ENCODE measurements at places on chromosomes 6 and 20. TPM values are rescaled to one million over a fixed set of nuclear protein-coding genes. Genes with fewer than 3 reads are reported as not detected.

DNA sequence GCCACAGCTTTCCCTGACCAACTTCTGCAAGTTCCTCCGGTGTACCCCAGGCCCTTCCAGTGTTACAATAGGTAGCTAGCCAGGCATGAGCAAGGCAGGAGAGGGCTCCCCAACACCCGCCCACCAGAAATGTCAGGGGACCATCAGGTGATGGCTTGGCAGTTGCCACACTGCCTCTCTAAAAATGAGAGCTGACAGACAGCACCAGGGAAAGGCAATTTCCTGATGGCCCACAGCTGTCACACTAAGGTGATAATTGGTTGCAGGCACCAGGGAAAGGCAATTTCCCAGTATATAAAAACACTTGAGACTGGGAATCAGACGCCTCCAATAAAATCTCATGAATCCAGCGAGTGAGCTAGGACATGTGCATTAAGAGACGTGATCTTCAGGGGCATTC, 49.9 kb downstream of the PXDC1 start:
- no peak overlapping the region for H3K4me3 ChIP-seq
- H3K27me3 ChIP-seq, result no peaks in the 10 kb centered on the region
- no peaks in the 10 kb centered on the region for H3K36me3 ChIP-seq

DNA sequence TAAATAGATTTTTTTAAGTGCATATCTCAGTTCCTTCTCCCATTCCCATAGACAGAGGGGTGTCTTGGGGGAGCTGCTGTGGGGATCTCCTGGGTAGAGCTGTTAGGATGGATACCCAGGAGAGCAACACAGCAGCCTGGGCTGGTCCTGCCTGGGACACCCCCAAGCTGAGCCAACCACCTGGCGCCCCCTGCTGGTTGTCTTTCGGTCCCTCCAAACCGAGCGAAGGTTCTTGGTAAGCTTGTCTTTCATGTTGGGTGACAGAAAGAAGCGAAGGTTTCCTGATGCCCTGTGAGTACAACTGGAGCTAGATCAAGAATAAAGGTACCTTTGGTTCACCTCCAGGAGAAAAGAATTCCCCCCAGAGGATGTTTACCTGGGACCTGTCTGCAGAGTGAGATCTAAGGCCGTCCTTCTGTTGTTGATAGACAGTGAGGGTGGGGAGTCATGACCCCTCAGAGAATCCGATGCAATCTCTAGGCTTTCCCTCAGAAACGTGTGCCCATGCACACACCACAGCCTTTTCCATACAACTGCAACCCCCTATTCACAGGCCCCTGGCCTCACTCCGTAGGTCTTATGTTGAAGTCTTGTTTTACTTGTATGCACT, 50.8 kb downstream of the SNX9 start:
- DNase-seq, result peak; percentile 81
- no peak overlapping the region for H3K27ac ChIP-seq
- no peaks in the 10 kb centered on the region for H3K4me1 ChIP-seq
- H3K4me3 ChIP-seq, result no peak overlapping the region
- H3K27me3 ChIP-seq, result no peaks in the 10 kb centered on the region

GRCh38 chr20:34315236-34315635, 12.1 kb upstream of the AHCY start:
- H3K27me3 ChIP-seq, result no peaks in the 10 kb centered on the region
- no peak overlapping the region for H3K4me3 ChIP-seq
- no peak for DNase-seq
- H3K27ac ChIP-seq, result no peak overlapping the region

DNA sequence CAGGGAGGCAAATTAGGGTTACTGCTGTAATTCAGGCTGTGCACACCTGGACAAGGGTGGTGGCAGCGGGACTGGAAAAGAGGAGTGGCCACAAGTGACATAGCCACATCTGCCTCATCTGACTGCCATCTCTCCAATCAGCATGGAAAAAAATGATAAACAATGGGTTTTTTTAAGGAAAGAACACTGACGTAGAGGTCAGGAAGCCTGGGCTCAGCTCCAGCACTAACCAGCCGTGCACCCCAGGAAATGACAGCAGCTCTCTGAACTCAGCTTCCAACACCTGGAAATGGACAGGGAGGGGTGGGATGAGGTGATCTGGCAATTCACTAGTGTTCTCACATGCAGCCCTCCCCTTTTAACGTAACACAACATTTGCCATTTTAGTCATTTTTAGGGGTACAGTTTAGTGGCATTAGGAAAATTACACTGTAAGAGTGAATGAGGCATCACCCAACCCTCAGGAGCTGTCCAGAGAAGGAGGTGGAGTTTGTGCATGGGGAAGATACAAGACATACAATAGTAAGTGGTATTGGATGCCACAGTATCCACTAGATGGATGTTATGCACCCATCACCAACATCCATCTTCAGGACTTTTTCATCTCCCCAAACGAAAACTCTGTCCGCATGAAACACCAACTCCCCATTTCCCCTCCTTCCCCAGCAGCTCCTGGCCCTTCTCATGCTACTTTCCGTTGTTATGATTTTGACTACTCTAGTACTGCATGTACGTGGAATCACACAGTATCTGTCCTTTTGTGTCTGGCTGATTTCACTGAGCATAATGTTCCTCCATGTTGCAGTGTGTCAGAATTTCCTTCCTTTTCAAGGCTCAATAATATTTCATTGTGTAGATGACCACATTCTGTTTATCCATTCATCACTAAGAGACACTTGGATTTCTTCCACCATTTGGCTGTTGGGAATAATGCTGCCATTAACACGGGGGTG, 215.5 kb upstream of the ECI2 start:
- H3K27me3 ChIP-seq, result no peaks in the 10 kb centered on the region
- no peak overlapping the region for H3K4me3 ChIP-seq
- no peaks in the 10 kb centered on the region for H3K4me1 ChIP-seq
- H3K36me3 ChIP-seq, result no peaks in the 10 kb centered on the region
- peak overlapping the region; percentile 80 for H3K27ac ChIP-seq

Gene C6orf15
- not detected for total RNA-seq

DNA sequence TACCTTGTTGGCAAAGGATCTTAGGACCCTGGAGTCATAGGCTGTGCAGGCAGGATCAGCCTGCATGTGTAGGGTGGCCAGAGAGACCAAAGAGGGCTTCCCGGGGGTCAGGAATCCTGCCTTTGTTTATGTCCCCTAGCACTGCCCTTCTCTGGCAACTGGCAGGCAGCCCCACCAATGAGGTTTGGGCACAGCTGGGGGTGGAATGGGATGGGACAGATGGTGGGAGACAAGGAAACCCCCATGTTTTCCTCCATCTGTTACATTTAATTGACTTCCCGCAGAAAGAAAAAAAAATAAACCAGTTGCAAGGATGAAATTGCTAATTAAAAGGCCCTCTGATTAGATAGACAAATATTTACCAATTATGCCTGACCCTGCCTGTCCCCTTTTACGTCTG, 27.6 kb downstream of the CD40 start:
- no peak overlapping the region for H3K4me3 ChIP-seq
- peak; percentile 44 for DNase-seq
- H3K27me3 ChIP-seq, result peaks cover 2% of the 10 kb centered on the region

GRCh38 chr20:47754946-47755652, 30.2 kb downstream of the SULF2 start:
- H3K27ac ChIP-seq, result no peak overlapping the region
- no peaks in the 10 kb centered on the region for H3K36me3 ChIP-seq
- no peak for DNase-seq
- H3K4me1 ChIP-seq, result no peaks in the 10 kb centered on the region
- H3K4me3 ChIP-seq, result no peak overlapping the region

- H3K36me3 ChIP-seq, result no peaks in the 10 kb centered on the region
- no peak for DNase-seq
- H3K27ac ChIP-seq, result no peak overlapping the region
- H3K27me3 ChIP-seq, result no peaks in the 10 kb centered on the region
- no peak overlapping the region for H3K4me3 ChIP-seq
Observed at GRCh38 chr6:55239099-55239498, 64.8 kb downstream of the HCRTR2 start.

Gene COL20A1
- total RNA-seq, result 0.09 TPM

- no peak overlapping the region for H3K4me3 ChIP-seq
- DNase-seq, result no peak
- no peak overlapping the region for H3K27ac ChIP-seq
- H3K4me1 ChIP-seq, result no peaks in the 10 kb centered on the region
Observed at GRCh38 chr6:53567701-53568100, 22.8 kb upstream of the GCLC start.

DNA sequence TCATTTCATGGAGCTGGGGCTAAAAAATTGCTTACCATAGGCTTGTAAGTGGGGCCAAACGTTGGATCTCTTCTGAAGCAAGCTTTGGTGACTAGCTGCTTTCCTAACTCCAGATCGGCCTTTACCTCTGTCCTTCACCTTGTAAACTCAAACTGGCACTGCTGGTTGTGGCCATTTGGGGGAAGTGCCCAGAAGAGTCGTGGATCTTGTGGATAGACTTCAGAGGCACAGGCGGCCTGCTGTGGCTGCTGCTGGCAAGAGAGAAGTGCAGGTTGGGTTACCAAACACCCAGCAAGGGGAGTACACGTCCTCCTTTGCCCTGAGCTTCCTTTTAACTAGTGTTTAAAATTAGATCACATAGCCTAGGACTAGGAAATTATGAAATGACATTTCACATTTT, 36.8 kb upstream of the KLHL31 start:
- DNase-seq, result no peak
- H3K27ac ChIP-seq, result no peak overlapping the region
- H3K4me3 ChIP-seq, result no peak overlapping the region
- H3K27me3 ChIP-seq, result no peaks in the 10 kb centered on the region

- DNase-seq, result no peak
- H3K4me1 ChIP-seq, result no peaks in the 10 kb centered on the region
- H3K27ac ChIP-seq, result no peak overlapping the region
- no peaks in the 10 kb centered on the region for H3K36me3 ChIP-seq
- no peak overlapping the region for H3K4me3 ChIP-seq
- H3K27me3 ChIP-seq, result no peaks in the 10 kb centered on the region
Observed at GRCh38 chr6:161366301-161366923, 92.6 kb upstream of the AGPAT4 start.

GRCh38 chr6:14193524-14193923, 76.0 kb downstream of the CD83 start:
- no peaks in the 10 kb centered on the region for H3K4me1 ChIP-seq
- no peak overlapping the region for H3K27ac ChIP-seq
- no peak overlapping the region for H3K4me3 ChIP-seq
- no peaks in the 10 kb centered on the region for H3K27me3 ChIP-seq
- no peaks in the 10 kb centered on the region for H3K36me3 ChIP-seq
- DNase-seq, result no peak

GRCh38 chr20:8228315-8228714, 96.2 kb downstream of the PLCB1 start:
- DNase-seq, result no peak
- H3K4me3 ChIP-seq, result no peak overlapping the region
- no peaks in the 10 kb centered on the region for H3K27me3 ChIP-seq
- H3K36me3 ChIP-seq, result no peaks in the 10 kb centered on the region
- no peaks in the 10 kb centered on the region for H3K4me1 ChIP-seq

Gene OR2H2
- not detected for total RNA-seq

Gene HLA-DQA2
- total RNA-seq, result 2.2 TPM

Gene SAMD3
- total RNA-seq, result 1.2 TPM

- no peaks in the 10 kb centered on the region for H3K36me3 ChIP-seq
- H3K27me3 ChIP-seq, result no peaks in the 10 kb centered on the region
- no peak for DNase-seq
- no peaks in the 10 kb centered on the region for H3K4me1 ChIP-seq
- H3K4me3 ChIP-seq, result no peak overlapping the region
- H3K27ac ChIP-seq, result no peak overlapping the region
Observed at GRCh38 chr20:53866794-53867740, 203.3 kb downstream of the BCAS1 start.

Gene MEP1A
- total RNA-seq, result not detected

Gene DACT2
- 0.48 TPM for total RNA-seq

Gene APCDD1L
- 14.6 TPM for total RNA-seq

DNA sequence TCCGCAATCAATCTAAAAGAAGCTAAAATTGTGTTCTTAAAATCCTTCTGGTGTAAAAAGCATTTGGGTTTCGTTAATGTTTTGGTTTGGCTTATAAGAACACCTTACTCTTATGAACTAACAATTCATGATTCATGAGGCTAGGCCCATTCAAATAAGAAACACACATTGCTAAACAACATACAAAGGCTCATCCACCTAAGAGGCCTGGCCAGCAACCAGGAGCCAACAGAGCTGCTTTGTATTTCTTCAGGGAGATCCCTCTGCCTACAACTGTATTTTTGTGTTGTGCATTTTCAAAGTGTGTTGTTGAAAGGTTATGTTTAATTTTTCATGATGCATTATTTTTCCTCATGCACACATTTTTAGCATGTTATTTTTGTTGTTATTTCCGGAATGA, 98.6 kb downstream of the PTPRK start:
- DNase-seq, result no peak
- no peaks in the 10 kb centered on the region for H3K27me3 ChIP-seq
- no peak overlapping the region for H3K27ac ChIP-seq
- peaks cover 5% of the 10 kb centered on the region for H3K4me1 ChIP-seq

GRCh38 chr20:19074356-19074755, 138.1 kb upstream of the SLC24A3 start:
- H3K4me1 ChIP-seq, result no peaks in the 10 kb centered on the region
- no peaks in the 10 kb centered on the region for H3K36me3 ChIP-seq
- H3K27me3 ChIP-seq, result no peaks in the 10 kb centered on the region
- H3K27ac ChIP-seq, result no peak overlapping the region
- no peak overlapping the region for H3K4me3 ChIP-seq

DNA sequence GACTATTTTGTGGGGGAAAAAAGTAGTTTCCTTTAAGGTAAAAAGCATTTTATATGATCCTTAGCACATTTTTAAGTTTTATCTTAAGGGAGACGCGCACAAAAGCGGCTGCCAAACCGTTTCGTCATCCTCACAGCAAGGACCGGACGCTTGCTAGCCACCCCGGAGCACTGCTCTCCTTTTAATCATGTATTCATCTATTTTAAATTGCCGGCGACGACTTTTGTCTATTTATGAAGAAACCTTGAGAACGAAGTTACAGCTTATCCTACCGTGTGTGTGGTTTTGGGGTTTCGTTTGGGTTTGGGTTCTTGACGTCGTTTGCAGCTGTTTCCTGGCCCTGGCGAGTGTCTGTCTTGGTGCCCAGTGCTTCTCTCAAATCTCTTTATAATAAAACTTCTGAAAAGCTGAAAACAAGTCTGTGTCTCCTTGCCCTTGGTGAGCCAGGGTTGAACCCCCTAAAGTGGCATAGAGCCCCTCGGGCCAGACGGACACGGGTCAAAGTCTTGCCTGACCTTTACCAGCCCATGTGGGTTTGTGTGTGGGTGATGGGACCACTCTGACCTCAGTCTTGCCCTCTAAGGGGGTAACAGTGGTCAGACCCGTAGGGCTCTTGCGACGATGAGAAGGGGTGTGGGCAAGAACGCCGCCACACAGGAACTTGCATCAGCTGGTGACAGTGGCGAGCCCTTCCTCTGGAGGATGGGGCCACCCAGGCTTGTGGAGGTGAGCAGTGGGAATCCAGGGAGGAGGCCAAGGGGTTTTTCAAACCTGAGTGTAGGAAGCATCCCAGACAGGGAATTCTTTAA, 117.6 kb downstream of the JPH2 start:
- H3K4me3 ChIP-seq, result no peak overlapping the region
- H3K27ac ChIP-seq, result no peak overlapping the region
- H3K27me3 ChIP-seq, result no peaks in the 10 kb centered on the region
- no peaks in the 10 kb centered on the region for H3K4me1 ChIP-seq

GRCh38 chr6:29749308-29749662, 26.1 kb downstream of the HLA-F start:
- no peaks in the 10 kb centered on the region for H3K36me3 ChIP-seq
- H3K4me3 ChIP-seq, result peak overlapping the region; percentile 49
- no peak overlapping the region for H3K27ac ChIP-seq

- no peak overlapping the region for H3K27ac ChIP-seq
- H3K4me1 ChIP-seq, result no peaks in the 10 kb centered on the region
- no peak overlapping the region for H3K4me3 ChIP-seq
- no peaks in the 10 kb centered on the region for H3K36me3 ChIP-seq
- no peaks in the 10 kb centered on the region for H3K27me3 ChIP-seq
Observed at GRCh38 chr6:6771224-6771945, 182.9 kb downstream of the LY86 start.

Gene CAPN11
- total RNA-seq, result 2.2 TPM

Gene PPP1R16B
- total RNA-seq, result 17.6 TPM

All from aorta (tissue), 5 donors.